ENCODE measurements at places on chromosomes 4 and X.

GRCh38 chr4:151199319-151200190, 77.4 kb upstream of the PRSS48 start:
- DNase-seq = no peak

GRCh38 chr4:145216535-145216934, 36.1 kb upstream of the OTUD4 start:
- DNase-seq = no peak

DNA sequence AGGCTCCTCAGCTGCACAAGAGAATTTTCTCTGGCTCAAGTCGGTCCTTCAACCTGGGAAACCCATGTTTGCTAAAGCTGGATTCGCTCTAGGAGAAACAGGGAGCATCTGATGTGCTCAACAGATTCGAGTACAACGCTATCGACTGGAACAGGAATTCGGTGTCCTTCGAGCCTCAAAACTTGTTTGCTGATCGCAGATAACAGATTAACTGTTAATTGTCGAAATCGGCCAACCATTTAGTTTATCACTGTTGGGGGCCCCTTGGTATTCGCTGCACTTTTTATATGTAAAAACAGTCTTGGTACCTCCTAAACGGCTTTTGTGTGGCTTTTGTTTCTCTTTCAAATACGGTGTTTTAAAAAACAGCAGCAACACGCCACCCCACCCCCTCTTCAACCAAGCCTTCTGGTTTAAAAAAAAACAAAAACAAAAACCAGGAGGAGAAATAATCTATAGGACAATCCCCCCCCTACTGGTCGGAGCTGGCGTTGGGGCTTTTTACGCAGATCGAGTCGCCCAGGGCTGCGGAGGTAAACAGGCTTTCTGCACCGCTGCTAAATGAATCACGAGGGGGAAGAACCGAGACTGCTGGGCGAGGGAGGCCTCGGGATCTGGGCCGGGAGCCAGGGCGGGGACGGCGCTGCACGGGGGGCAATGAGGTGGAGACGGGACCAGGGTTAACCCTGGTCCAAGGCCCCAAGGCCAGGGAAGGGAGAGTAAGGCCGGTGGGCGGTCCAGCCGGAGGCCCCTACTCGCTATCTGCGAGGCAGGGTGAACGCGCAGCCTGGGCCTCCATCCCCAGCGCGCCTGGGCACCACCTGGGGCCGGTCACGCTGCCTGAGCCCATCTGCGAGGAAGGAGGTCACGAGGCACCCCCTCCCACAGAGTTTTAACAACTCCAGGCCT, 71.7 kb upstream of the BCOR start:
- peak; percentile 52 for DNase-seq

DNA sequence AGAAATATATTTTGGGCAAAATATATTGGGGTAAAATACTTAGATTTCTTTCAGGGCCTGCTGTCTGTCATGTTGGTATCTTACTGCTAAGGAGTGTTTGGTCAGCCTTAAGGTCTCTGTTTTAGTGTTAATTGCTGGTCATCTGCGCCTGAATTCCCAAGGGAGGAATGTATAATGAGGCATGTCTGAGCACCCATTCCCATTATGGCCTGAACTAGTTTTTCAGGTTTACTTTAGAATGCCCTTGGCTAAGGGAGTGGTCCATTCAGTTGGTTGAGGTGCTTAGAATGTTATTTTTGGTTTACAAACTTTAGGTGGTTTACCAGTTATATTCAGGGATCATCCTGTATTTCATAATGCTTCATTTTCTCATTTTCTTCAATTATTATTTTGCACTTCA, 125.9 kb downstream of the CFAP299 start:
- no peak for DNase-seq

DNA sequence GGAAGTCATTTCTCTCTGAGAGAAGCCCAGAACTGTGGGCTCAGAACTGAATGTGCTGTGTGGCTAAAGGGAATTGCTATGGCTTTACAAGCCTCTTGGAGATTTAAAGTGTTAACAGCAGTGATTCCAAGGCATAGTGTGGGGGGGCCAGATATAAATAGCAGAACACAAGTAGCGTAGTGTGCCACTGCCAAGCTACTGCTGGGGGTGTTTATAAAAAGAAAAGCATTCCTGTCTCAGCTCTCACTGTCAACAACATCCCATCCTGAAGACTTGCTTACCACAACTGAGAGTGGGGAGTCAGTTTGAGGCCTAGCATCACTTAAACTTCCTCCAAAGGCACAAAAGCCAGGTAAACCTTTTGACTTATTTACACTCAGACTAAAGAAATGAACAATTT, at the start of gene ART3:
Gene ART3, plus strand, starts transcription at position 242 of the 400 bp plus-strand sequence. CDS start 1,181 bp downstream, outside the sequence.
- no peak for DNase-seq

- DNase-seq = no peak
Observed at GRCh38 chr4:181502611-181503010, 740.6 kb upstream of the TENM3 start.

DNA sequence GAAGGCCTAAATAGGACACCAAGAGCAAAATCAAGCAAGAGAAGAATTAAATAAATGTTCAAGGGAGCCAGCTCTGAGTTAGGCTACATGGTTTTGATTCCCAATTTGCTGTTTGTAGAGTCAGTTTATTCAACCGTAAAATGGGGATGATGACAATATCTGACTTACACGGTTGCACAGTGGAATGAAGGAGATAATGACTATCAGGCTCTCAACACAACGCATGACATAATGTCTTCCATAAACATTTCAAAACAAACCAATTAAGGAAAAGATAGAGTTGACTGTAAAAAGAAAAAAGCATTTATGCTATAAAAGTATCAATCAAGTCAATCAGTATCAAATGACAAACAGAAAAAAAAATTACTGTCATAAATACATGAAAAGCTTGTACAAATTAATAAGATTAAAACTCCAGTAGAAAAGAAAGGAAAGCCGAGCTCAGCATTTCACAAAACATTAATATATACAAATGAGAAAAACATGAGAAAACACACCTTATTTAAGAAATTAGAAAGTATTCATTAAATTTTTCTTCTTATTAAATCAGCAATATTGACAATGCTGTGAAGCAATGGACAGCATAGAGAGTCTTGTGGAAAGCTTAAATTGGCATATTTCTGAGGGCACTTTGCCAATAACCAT, 179.0 kb downstream of the SCFD2 start:
- DNase-seq = no peak

DNA sequence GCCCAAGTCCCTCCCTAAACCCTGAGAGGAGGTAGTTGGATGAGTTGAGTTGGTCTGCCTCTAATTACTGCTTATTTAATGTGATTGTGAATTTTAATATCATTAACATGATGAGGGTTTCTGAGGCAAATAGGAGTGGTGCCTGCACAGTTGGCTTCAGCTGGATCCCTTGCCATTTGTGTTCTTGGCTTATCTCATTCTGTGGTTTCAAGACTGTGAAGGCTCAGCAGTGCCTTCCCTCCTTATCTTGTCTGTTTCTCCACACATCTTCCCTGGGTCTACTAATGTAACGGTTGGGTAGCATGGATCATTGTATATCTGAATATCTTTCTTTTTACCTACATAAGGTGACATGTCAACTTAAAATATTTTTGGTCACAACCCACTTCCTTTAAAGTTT, 1.6 kb upstream of the SLC10A4 start:
- DNase-seq = no peak

- no peak for DNase-seq
Observed at GRCh38 chr4:171719691-171720090, 93.5 kb upstream of the GALNTL6 start.

DNA sequence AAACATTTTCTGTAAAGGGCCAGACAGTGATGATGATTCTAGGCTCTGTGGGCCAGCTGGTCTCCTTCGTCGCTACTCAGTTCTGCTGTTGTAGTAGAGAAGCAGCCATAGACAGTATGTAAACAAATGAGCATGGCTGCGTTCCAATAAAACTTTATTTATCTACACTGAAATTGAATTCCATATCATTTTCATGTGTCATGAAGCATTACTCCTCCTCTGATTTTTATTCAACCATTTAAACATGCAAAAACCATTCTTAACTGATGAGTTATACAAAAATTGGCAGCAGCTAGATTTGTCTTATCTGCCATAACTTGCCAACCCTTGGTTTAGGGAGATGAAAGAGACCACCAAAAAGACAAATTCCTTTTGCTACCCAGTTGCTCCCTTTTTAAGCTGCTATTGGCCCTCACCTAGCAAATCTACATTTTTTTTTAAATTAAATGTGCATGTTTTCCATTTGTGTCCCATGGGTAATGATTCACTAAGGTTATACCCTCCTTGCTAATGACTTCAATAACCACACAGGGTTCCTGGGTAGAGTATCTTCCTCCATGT, 309.9 kb downstream of the DHX15 start:
- no peak for DNase-seq

GRCh38 chrX:154321152-154321551, 25.6 kb downstream of the TKTL1 start:
- no peak for DNase-seq

DNA sequence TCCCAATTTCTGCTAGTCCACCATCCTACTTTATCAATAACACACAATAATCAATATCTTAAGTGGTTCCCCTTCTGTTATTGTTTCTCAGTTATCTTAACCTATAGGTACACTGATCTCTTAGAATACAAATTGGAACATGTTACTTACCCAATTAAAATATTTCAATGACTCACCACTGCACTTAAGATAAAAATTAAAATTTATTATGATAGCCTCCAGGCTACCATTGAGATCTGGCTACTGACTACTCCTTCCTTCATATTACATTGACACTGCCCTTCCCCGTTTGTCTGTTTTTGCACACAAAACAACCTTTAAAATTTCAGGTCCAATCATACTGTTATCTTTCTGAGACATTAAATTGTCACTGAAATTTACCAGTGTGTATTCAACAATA, 1074.7 kb downstream of the ADGRL3 start:
- DNase-seq = no peak

- DNase-seq = no peak
Observed at GRCh38 chrX:123181233-123181914, 2.7 kb upstream of the GRIA3 start.

DNA sequence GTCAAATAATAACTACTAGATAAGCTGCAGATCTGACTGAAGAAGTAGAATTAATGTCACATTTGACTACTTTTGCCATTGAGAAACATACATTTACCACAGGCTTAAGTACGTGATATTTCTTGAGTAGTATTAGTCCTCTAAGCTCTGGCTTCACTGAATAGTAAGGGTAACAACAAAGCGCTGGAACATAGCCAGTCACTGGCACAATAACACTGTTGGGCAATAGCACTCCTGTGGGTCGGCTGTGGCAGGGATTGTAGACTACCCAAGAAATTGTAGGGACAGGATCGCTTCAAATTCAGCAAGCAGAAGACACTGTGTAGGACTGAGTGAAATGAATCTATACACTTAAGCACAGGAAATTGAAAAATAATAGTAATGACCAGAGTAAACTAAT, 27.1 kb upstream of the IL15 start:
- DNase-seq = no peak

GRCh38 chrX:155115174-155115819, 44.0 kb downstream of the BRCC3 start:
- DNase-seq = no peak

DNA sequence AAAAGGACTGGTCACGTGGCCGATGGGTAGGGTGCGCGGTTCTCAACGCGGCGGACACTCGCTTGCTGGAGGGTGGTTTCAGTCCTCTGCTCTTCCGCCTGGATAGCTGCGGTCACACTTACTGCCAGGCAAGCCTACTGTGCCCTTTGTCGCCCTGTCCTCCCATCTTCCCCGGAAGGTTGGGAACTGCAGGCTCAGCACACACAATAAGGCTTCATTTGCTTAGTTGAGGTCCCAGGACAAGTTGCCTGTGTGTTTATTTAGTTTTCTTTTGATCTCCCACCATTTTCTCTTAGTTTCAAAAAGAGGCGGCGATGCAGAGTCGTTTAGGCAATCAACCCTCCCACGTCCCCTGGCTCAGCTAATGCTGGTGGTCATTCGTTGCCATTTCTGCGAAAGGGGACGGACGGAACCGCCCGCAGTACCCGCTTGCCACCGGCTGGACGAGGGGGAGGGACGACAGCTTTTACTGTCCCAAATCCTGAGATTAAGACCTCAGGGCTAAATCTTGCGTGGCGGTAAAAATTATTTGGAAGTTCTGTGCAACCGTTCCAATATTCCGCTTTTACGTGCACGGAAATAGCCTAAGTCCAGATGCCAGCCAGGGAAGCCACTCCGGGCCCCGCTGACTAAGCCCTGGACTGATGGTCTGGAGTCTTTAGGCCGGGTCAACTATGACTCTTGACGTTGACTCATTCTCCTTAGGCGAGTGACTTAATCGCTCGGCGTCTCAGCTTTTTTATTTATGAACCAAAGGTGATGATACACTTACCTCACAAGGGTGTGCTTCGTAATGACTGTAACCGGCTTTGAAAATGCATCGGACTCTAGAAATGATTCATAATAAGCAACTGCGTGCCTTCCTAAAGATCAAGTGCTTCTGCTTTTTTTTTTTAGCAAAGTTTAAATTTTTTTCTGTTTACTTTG, 671 bp upstream of the EIF4E start:
- peak; percentile 30 for DNase-seq

- DNase-seq = no peak
Observed at GRCh38 chrX:71111921-71112431, 599 bp upstream of the IL2RG start.

DNA sequence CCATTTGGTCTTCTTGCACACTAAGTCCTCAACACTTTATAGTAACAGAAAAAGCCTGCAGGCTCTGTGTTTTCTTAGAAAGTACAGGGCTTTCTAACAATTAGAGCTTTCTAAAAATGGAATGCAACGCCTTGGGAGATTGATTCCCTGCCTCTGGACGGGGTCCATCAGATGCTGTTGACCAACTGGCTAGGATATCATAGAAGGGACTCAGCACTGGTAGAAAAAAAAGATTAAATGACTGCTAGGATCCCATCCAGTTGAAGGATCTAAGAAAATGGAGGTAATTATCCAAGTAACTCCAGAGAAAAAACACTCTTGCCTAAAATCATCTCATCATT, 39.5 kb downstream of the USP46 start:
- DNase-seq = no peak

DNA sequence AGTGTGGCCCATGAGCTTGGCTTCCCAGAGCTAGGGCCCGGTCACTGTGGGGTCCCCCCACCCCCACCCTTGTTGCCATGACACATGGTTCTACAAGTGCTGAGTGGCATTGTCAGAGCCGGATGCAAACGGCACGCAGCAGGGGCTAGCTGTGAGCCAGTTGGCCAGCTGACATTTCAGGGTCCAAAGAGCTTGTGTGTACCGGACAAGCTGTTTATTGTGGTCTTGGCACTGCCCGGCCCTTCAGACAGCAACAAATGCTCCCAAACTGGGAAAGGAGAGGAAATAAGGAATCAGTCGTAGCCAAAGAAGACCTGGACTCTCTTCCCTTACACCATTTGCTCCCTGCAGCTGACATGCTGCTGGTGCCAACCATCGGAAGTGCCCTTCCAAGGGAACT, 36.8 kb downstream of the TSC22D3 start:
- DNase-seq = no peak

GRCh38 chr4:39004758-39005157, 27.5 kb downstream of the TMEM156 start:
- DNase-seq = no peak

DNA sequence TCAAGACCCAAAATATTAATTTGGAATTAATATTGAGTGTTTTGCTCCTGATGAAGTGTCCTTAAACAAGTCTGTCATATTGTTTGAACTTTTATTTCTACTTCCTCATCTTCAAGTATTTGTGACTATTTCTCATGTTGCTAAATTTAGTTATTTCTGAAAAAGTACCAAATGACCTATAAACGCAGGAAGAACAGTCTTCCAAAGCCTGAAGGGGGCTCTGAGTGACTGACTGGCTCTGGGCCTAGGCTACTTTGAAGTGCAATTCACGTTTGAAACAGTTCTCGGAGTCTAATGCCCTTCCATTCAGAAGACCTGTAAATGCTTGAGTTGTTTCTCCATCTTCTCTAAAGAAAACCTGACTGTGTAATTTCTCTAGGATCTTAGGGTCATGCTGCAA, 26.5 kb downstream of the GALNT7 start:
- no peak for DNase-seq
